M059J (cell line): ENCODE measurements at places on chromosomes 5 and 9.

- DNase-seq, result peak; percentile 97
Observed at GRCh38 chr5:103461243-103461642, 101.3 kb downstream of the NUDT12 start.

DNA sequence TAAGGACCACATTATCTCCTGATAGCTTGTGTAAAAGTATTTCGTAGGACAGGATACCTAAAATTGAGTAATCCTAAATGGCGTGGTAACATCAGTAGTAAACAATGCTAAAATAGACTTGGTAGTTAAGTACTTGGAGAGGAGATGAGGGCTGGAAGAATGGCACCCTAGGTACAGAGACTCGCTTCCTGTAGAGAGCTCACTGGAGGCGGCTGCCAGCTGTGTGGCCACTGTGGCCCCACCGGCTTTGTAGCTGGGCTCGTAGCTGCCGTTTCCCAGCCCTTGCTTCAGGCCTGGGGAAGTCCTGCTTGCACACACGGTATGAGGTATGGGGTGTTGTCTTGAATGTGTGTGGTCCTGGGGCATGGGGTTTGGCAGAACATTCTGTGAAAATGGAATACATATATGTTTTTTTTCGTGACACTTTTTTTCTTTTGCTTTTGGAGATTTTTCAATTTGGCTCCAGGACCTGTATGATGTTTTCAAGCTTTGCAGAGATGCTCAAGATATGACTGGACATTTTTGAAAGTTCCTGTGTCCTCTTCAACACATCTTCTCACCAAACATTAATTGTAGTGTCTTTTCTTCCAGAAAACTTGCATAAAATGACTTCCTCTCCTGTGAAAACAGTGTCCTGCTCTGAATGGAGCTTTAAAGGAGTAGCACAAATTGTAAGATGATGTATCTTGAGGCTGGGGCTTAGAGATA is 58.0 kb downstream of the RCL1 start:
- DNase-seq, result no peak

DNA sequence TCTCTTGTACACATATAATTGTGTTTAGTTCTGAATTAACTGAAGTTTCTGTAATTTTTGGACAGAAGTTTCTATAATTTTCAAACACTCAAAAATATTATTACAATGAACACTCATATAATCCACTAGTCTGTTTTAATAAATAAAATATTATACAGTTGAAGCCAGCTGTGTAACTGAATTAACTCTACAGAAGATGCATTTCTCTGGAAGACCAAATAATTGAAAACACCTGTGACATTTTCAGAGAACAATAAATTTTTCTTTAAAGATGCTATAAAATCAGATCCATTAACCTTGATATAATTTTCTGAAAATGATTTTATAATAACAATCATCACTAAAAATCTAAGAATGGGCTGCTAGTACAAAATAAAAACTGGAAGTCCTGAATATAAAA is 14.7 kb downstream of the NADK2 start:
- no peak for DNase-seq

DNA sequence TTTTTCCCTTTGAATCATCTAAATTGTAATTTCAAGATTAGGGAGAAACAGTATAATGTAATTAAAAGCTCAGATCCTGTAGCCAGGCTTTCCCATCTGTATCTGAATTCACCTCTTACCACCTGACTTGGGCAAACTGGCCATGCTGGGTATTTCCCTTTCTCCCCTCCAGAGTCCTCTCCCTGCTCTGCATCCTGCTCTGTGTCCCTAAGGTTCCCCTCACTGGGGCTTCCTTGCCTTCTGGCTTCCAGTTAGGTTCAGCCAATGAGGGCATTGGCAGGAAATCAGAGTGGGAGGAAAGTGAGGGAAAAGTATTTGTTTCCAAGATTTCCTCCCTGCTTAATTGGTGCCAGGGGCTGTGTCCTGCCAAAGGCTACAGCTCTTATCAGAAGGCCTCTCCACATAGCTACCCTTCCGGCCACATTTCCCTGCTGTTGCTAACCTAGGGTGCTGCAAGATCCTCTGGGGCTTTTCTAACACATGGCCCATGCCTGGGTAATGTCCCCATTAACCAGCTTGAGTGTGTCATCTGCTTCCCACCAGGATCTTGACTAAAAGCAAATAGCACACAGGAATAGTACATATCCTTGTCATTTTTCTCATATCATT is 51.0 kb upstream of the MPDZ start:
- DNase-seq, result no peak

- peak; percentile 28 for DNase-seq
Observed at GRCh38 chr5:68533571-68534084, 318.1 kb downstream of the PIK3R1 start.

DNA sequence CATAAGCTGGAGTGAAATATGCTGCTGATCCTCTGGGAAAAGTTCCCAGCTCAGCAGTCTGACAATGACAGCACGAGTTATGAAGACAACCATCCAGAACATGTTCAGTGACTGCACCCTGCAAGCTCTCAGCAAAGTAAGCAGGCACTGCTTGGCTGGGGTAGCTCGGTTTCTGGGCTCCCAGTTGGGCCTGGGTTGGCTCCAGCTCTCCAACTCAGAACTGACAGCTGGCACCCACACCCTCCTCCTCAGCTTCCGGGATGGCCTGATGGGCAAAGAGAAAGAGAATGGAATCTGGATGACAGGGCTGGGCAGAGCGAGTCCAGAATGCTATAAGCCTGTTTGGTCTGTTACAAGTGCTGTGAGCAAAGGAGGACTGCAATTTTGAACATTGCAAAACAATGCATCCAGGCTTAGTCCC is 185.0 kb downstream of the CSNK1G3 start:
- no peak for DNase-seq

GRCh38 chr9:37238122-37238521 is 117.7 kb downstream of the ZCCHC7 start:
- DNase-seq, result no peak

- DNase-seq, result no peak
Observed at GRCh38 chr5:132234684-132235062, 7.0 kb upstream of the P4HA2 start.

GRCh38 chr9:101027236-101027635 is 1.3 kb upstream of the PLPPR1 start:
- no peak for DNase-seq

DNA sequence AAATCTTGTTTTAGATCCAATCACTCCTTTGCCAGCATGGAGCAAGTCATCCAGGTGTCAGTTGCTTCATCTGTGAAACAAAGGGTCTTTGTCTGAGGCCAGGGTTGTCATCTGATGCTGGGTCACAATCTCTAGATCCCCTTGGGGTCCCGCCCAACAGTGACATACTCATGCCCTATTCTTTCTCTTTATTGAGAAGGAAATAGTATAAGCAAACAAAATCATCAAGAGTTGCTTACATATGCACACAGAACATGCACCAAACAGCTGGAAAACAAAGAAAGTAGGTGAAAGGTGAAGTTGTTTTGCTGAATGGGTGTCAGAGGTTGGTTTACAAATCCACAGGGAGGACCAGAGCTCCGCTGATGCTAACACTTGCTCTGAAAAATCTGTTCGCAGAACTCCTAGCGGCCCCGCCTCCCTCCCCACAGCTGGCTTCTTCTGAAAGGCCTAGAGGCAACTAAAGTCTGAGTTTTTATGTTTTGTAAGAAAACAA is 106.1 kb upstream of the SLC44A1 start:
- no peak for DNase-seq

DNA sequence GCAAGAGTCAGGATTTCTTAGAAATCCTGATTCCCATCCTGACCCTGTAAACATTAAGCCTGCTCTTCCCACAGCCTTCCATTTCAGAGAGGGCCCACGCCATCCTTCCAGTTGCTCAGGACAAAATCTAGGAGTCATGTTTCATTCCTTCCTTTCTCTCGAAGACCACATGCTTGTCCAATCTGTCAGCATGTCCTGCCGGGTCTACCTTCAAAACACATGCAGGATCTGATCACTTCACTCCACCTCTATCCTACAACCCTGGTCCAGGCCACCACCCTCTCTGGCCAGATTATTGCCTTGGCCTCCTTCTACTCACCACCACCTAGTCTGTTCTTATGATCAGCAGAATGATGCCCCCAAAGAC is 79.8 kb downstream of the C5orf15 start:
- no peak for DNase-seq

DNA sequence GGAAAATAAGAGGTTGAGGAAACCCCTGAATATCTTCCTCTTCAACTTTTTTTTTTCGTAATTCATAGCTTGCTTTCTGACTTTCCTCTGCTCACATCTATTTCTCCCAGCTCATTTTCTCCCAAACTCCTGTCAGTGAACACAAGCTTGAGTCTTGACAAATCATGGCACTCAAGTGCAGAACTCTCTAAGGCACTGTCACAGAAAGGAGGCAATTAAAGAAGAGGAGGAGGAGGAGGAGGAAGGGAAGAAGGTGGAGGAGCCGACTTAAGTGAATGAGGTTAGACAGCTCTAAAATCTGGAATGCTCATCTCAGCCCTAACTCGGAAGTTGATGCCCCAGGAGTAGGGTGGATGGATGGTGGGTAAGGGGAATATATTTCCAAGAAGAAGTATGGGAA is 27.2 kb upstream of the NUDT12 start:
- no peak for DNase-seq

DNA sequence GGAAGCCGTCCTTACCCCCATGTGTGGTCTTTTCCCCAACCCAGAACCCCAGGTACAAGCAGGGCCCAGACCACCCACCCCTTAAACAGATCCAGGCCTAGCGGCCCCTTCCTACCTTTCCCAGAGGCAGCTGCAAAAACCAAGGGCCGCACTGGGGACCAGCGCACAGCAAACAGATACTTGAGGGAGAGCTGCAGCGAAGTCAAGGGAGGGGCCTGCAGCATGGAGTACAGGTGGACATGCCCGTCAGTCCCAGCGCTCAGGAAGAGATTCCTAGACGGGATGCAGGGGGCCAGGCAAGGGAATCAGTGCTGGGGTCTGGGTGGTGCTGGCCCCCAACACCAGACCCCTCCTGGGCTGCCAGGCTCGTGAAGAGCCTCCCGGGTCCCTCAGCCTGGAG is 22.5 kb downstream of the DYNC2I2 start:
- DNase-seq, result no peak

DNA sequence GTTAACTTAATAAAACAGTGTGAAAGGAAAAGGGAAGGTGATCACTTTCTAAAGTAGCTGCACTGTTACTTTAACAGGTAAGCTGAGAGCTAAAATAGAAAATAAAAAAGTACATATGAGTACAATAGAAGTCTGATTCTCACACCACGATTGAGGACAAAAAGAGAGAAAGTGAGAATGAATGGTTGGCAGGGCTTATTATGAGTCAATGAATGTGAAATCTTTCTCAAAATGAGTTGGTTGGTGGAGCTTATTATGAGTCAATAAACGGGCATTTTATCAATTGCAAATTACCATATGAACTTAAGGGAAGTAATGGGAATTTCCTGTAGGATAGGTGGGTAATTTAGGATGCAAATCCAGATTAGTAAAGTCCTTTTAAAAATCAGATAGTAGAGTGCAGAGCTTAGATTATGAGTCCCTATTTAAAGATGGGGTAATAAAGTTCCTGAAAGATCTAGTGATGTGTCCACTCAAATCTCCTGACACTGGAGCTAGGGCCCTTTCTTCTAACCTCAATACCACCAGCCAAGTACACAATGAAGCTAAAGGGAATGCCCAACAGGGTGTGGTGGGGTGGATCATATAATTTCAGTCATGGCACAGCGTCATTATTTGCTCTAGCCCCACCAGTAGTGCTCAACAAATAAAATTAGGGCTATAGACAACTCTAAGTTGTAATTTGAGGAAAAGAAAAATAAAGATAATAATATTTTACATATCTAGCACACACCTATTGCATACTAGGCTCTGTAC is 21.1 kb upstream of the TLR4 start:
- DNase-seq, result peak; percentile 46

- no peak for DNase-seq
Observed at GRCh38 chr5:50791813-50792212, 125.4 kb downstream of the PARP8 start.

GRCh38 chr9:12843735-12844134 is 68.9 kb downstream of the LURAP1L start:
- no peak for DNase-seq

DNA sequence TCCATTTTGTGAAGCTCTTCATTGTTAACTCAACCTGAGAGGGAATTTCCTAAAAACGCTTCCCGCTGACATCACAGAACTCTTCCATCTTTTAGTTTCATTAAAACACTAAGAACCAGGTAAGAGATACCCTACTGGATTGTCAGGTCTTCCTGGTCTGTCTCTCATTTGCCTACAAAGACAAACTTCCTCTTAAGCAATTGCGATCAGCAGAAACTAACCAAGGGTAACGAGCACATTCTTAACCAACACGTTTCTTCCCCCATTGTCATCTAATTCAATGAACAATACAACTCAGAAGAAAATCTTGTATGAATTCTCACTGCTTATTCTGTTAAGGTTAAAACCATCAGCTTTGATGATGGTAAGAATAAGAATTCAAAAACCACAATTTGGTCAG is 6.6 kb downstream of the FBXW11 start:
- DNase-seq, result no peak

DNA sequence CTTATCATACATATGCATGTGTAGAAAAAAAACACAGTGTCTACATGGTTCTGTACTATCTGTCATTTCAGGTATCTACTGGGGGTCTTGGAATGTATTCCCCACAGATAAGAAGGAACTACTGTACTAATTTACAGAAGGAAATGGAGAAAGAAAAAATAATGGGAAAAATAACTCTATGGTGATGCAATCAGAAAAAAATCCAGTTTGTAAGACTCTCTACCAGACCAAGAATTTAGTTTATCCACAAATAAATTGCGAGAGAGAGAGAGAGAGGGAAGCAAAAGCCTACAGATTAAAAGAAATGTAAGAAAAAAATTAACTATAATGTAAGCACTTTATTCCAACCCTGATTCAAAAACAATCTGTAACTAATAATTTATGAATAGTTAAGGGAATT is 708.6 kb upstream of the ZNF608 start:
- DNase-seq, result peak; percentile 17

DNA sequence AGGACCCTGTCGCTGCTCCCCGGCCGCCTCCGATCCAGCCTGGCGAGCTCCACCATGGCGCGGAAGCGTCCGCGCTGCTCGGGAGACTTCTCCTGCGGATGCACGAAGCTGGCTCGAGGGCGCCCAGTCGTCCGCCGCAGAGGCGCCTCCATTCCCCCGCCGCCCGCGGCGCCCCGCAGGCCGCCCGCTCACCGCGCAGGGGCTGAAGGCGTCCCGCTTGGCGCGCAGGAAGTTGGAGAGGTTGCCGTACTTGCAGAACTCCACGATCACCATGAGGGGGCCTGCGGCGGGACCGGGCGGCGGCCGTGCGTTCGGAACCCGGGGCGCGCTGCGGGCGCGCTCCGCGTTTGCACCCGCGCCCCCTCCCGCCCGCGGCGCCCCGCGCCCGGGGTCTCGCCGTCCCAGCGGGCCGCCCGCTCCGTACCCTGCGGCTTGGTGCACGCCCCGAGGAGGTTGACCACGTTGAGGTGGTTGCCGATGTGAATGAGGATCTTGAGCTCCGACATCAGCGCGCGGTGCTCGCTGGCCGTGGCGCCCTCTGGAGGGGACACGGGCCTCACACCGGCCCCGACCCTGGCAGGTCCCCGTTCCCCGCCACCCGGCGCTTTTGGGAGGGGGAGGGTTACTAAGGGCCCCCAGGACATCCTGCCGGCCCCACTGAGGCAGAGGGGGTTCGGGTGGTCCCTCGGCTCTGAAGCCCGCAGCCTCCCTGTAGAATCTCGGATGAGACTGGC is 27.7 kb upstream of the SCGB3A1 start:
- DNase-seq, result no peak

GRCh38 chr9:92634712-92635605 is 35.0 kb downstream of the IPPK start:
- peak; percentile 45 for DNase-seq
